ENCODE measurements at places on chromosomes 1 and 21.

GRCh38 chr1:75345538-75346292 is 211.5 kb downstream of the LHX8 start:
- no peak for DNase-seq

DNA sequence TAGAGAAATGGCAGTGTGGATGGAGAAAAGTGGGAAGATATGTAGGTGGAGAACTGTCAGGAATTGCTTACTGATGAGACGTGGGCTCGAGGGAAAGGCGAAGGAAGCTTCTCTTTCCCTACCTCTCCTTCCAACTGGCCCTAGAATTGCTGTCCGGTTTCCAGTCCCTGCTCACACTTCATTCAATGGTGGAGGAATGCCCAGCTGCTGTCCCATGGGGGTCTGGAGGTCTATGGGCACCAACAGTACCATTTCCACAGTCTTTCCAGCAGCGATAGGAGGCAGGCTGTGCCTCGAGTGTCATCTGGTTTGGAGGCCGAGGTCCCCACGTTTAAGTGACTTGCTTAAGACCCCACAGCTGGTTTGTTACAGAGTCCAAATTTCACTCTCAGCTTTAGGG is 31.5 kb upstream of the CD1D start:
- DNase-seq: no peak

GRCh38 chr1:51740652-51741051 is 123.8 kb downstream of the OSBPL9 start:
- no peak for DNase-seq

GRCh38 chr1:180027949-180028445 is 73.4 kb downstream of the CEP350 start:
- peak; percentile 94 for DNase-seq

GRCh38 chr1:16464917-16465625 is 24.5 kb downstream of the NECAP2 start:
- DNase-seq: peak; percentile 58

DNA sequence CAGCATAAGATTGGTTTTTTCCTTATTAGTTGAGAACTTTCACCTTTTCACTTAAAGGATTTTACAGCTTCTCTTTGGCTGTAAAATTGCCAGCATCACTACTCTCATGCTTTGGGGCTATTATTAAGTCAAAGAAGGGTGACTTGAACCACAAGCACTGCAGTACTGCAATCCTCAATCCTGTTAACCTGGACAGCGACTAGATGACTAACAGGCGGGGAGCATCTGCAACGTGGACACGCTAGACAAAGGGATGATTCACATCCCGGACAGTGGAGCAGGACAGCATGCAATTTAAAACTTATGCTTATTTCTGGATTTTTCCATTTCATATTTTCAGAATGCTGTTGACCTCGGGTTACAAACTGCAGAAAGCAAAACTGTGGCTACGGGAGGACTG is 8.1 kb downstream of the ARV1 start:
- peak; percentile 62 for DNase-seq

DNA sequence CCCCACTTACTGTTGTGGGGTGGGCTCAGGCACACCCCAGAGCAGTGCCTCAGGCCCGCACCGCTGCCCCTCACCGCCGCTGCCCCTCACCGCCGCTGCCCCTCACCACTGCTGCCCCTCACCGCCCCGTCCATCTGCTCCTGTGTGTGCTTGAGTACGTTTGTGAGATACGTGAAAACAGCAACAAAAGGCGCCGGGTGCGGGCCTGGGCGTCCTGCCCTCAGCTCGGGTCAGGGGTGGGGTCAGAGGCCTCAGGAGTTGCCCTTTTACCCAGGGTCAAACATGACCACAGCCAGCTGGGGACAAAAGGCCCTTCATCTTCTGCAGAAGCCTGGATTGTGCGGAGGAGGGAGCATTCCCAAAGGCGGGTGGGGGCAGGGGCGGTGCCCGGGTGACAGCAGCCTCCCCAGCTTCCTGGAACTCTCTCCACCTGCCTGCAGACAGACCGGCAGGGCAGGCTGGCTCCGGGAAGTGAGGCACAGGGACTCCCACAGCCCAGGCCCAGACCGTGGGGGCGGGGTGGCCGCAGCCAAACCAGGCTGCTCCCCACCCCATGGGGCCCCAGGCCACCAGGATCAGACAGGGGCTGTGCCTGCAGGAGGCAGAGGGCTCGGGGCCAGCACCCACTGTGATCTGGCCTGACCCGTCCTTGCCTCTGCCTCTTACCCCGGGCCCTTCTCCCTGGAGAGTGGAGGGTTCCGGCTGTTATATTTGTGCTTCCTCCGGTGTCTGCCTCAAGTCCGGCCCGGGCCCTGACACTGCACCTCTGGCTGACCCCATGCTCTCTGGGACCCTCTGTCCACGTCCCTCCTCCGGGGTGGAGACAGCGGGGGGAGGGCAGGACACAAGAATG is 2.3 kb upstream of the VWA1 start:
- DNase-seq: no peak

GRCh38 chr1:171739656-171740055 is 2.2 kb downstream of the VAMP4 start:
- DNase-seq: peak; percentile 29

DNA sequence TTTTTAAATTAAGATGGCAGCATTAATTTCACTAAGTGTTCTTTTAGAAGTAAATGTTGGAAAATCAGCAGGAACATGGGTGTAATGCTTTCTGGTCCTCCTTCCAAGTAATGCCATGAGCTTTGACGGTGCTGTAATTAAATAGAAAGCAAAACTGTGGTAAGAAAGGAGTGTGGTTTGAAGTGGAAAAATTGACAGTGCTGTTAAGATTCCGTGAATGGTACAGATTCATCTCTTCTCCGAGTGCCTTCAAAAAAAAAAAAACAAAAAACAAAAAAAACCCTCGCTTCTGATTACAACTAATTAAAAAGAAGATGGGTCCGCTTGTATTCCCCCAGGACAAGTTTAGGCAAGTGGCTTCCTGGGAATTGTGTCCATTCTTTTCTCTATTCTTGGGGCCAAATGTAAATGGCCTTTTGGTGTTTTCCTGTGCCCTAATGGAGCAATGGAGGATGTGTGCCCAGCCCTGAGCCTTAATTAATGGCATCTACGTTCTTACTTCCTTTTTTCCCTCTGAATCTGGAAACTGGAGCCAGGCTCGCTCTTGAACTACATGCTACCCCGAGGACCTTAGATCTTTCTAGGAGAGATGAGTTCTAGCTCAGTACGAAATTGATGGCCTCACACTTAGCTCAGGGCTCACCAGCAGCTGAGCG is 5.1 kb downstream of the LMO4 start:
- DNase-seq: no peak

DNA sequence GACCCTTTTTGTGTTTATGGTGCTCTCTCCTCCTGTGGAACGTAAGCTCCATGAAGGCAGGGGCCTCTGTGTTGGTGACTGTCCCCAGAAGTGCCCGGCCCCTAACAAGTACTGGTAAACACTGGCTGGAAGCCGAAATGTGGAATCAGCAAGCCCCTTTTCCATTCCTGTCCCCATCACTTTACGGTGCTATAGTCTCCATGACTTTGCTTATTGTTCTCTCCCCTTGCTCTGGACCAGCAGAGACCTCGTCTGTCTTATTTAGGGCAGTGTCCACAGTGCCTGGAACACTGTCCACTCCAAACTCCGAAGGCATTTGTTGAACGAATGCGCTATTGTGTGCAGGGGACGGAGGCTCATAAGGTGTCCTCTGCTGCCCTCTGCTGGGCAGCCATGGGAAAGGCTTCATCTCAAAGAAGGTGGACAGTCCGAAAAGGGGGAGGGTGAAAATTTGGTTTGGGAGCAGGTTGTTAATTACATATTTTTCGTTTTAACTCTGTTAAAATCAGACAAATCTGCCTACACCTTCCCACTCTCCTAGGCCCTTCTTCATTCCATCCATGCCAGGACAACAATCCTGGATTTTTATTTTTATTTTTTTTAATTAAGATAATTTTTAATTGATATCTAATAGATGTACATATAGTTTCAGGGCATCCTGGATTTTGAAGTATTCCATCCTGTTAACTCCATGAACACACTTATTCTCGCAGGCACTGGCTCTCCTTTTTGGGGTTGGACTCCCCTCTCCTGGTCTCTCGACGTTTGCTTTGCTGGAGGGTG is 115.6 kb downstream of the PGBD5 start:
- peak; percentile 64 for DNase-seq

DNA sequence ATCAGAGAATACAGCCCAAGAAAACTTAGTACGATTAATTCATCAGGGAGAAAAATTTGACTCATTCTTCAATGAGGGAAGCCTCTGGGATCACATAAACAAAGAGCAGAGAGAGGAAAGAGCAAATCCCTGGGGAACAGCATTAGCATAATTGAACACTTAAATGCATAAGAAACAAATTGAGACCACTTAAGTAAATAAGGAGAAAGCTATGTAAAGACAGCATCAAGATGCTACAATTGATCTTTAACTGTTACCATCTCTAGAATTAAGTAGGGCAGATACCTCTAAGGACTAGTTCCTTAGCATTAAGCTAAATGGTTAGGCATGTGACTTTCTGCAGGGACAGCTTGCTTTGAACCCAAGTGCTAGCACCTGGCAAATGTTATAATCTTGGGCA is 265.1 kb upstream of the NEGR1 start:
- peak; percentile 4 for DNase-seq

GRCh38 chr1:12477936-12478611 is 139.9 kb downstream of the DHRS3 start:
- peak; percentile 99 for DNase-seq

- no peak for DNase-seq
Observed at GRCh38 chr1:28956038-28956464, 41.7 kb downstream of the EPB41 start.

DNA sequence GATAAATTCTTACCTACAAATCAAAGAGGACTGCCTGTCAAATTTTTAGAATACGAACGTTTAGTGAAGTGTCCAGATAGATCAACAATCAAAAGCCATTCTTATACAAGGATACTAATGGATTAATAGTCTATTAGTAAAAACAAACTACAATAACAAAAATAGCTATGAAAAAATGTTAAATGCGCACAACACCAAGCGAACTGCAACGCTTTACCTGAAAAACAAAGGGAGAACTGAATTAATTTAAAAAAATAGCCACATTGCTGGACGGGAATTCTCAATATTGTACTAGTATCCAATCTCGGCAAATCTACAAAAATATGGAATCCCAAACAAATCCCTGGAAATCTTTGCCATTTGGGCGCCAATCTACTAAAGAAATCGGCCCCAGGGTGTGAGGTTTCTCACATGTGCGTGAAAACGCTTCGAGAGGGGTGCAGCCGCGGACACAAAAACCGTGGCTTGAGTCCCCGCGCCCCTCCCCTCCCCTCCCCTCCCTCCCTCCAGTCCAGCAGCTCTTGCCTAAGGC is 55.6 kb downstream of the TRAF5 start:
- no peak for DNase-seq

- DNase-seq: peak; percentile 5
Observed at GRCh38 chr1:221878134-221878533, 136.2 kb upstream of the DUSP10 start.

GRCh38 chr1:82520611-82521010 is 719.9 kb downstream of the ADGRL2 start:
- DNase-seq: no peak

DNA sequence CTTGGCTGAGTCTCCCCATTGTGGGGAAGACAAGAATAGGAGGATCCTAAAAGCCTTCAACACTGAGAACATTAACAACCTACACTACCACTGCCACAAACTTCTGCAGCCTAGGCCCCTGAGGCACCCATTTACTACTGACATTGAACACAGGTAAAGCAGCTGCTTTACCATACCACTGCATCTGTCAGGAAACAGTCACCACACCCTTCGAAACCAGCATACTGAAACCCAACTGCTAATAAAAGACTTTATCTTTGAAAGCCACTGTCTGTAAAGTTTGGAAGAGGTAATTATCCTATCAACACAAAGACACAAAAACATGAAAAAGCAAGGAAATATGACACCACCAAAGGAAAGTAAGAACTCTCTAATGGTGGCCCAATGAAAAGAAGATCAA is 7.4 kb downstream of the IFNAR1 start:
- no peak for DNase-seq

DNA sequence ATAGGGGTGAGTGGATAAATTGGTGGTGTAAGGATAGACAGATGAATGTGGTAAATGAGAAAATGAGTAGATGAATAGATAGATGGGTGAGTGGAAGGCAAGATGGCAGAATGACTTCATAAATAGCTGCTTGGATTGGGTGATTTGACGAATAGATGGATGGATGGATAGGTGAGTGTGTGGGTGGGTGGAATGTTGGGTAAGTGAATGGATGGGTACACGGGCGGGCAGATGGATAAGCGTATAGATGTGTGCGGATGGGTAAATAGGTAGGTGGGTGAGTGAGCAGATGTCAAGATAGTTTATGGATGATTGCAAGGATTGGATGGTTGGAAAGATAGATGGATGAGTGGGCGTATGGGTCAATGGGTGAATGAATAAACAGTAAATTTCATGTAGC is 59.3 kb downstream of the EPHB2 start:
- no peak for DNase-seq

DNA sequence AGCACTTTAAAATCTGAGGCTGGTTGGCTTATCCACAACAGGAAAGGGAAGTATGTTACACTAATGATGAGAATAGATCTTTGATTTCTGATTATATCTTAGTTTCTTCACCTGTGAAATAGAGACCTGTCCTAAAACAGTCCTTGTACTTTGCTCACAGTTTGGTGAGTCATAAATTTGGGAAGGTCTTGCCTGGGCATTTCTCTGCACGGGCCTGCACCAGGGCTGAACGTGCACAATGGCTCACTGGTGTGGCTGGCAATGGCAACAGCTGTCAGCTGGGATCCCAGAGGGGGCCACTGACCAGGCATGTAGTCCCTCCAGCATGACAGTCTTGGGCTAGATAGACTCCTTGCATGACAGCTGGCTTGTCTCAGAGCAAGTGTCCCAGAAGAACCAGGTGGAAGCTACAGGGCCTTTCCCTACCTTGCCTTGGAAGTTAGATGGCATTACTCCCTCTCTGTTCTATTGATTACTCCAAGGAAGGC is 367.4 kb downstream of the DISC1 start:
- DNase-seq: no peak

DNA sequence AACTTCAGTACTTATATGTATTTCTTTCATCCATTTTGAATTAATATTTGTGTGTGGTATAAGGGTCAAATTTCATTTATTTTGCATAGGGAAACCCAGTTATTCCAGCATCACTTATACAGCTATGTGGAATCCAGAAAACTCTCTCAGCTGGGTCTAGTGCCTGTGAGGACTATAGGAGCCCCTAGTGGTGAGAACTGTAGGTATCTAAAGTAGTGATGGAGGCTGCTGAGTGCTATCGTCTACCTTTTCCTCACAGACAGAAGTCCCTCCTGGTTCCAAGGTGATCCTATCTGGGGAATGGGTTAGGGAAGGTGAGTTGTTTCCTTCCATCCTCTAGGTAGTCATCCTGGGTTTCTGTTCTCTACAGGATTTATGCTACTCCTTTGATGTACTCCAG is 352.0 kb upstream of the C1orf87 start:
- peak; percentile 5 for DNase-seq

DNA sequence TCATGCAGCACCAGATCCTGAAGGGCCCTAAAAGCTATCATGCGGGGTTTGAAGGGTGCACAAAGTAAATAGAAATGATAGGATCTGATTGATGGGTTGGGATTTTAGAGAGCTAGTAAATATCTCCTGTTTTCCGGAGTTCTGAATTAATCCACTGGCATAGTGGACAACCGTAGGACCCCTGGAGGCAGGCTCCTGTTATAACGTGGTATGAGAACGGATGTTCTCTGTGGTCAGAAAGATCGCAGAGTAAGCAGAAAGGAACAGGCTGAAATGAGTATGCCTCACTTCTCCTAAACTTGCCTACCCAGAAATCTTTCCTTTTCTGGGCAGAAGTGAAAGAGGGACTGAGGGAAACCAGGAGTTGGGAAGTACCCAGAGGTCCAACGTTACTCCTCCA is 470.8 kb downstream of the AJAP1 start:
- DNase-seq: no peak

All from AG10803 (cell line).